ENCODE measurements at places on chromosomes 4 and X.

DNA sequence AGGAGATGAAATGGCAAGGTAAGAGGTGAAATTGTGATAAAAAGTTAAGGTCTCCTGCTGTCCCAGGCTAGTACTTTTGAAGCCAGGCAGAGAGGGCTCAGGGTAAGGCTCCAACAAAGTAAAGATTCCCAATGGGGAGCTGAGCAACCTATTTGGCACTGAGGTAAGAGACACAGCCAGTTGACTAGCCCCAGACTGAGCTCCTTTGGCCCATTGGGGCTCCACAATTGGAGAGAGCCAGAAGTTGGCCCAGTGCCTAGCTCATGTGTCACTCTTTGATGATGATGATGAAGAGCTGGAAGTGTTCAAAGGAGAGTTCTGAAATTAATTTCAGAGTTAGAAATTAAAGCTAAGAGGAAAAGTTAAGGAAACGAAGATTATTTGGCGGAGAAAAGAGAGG lies 94.6 kb downstream of the RLIM start:
- no peak for DNase-seq

DNA sequence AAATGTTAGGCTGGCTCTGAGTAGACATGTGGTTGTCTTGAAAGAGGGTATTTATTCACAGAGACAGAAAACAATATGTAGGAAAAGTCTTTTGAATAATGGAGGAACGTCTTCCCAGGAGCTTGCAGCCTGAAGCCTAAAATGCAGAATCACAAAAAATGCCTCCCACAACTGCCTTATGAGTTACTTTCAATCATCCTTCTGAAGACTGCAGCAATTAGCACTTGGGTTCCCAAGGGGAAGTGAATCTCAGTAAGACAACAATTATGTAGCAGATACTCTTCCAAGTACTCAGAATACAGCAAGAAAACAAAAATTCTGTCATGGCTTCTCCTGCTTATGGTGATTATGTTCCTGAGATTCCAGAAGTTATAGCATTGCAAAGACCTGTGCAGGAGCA lies 166.6 kb upstream of the TBL1X start:
- DNase-seq = no peak

DNA sequence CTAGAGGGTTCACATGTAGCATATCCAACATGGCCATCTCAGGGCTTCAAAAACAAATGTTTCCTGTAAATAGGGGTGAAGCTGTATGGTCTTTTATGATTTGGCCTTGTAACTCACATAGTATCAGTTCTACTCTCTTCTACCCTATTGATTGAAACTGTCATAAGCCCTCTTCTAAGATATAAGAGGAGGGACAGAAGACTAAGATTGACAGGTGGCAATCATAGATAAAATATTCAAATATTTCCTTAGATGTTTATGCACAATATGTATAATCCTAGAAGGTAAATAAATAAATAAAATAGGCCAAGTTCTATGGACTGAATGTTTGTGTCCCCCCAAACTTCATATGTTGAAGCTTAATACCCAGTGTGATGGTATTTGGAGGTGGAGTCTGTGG lies 6.9 kb upstream of the BEX3 start:
- DNase-seq = no peak

DNA sequence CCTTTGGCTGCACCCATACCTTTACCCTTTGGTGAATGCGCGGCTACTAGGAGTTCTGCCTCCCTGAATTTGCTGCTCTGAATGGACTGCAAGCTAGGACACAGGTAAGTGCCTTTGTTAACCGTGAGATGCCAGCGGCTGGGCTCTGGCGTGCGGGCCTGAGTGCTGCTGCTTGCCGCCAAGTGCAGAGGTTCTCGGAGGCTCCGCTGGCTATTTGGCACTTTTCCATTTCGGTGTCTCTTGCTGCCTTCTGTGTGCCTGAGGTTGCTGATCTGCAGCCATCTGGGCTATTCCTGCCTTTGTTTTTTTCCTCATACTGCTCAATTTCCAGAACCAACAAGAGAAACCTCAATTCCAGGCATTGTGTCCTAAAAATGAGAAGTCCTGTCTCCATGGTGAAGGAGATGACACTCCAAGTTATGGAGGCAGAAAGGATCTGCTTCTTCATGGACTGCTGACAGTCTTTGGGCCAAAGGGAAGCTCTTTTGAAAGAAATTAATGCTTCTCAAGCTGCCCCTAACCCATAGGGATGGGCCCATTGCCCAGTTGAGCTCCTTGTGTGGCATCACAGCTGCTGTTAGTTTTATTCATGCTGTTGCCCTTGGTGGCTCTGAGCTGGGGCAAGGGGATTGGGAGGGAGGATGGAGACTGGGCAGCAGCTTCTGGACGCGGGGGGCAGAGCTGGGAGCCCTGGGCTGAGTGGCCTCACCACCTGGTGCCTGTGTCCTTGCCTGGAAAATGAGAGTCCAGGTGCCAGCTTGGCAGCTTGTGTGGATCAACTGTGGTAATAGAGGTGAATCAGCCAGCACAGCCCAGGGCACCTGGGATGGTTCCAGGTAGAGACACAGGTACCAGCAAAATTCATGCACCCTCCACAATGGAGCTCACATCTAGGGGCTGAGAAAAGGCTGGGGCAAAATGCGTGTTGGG lies 3.8 kb upstream of the TBC1D14 start:
- no peak for DNase-seq

DNA sequence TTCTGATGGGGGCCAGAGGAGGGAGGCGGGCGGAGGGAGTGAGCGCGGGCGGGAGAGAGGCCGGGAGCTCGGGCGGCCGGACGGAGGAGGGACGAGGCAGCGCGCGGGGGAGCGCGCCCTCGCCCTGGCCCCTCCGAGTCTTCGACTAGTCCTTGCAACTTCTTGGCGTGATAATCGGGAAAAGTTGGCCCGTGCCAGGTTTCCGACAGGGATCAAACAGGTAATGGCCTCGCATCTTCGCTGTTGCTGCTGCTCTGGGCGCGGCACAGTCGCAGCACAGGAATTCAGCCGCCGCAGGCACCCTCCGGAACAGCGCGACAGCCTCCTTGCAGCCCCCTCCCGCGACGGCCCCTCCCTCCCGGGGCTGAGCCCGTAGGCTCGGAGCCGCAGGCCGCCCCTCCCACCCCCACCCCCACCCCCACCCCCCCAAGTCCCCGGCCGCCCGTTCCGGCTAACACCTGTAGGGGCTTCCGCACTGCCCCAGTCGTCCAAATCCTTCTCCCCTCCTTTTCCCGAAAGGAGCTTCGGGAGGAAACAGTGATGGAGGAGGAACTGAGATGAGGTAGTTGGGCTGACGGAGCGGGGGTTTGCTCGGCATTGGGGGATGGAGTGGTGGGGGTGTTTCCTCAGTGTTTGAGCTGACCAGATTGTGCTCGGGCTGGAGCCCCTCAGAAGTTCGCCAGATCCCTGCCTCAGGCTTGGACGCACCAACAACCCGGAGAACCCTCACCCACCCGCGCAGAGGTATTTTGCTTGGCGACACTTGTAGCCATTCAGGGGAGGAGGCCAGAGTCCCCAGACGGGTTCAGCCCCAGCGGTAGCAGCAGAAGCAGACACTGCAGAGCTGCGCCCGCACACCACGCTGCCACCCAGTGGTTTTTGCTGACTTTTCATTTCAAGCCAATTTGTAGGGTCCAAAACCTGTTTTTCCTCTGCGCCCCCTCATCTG lies at the start of gene FGF13:
TSS of gene FGF13 (minus strand) at position 319 of the 949 bp plus-strand sequence. CDS start 714 bp downstream, outside the sequence.
- no peak for DNase-seq

- DNase-seq = no peak
Observed at GRCh38 chr4:120557372-120557771, 365.2 kb downstream of the PRDM5 start.

GRCh38 chr4:64584981-64585557 lies 175.8 kb upstream of the TECRL start:
- DNase-seq = peak; percentile 26

GRCh38 chr4:8181844-8182243 lies 17.2 kb upstream of the SH3TC1 start:
- DNase-seq = no peak

DNA sequence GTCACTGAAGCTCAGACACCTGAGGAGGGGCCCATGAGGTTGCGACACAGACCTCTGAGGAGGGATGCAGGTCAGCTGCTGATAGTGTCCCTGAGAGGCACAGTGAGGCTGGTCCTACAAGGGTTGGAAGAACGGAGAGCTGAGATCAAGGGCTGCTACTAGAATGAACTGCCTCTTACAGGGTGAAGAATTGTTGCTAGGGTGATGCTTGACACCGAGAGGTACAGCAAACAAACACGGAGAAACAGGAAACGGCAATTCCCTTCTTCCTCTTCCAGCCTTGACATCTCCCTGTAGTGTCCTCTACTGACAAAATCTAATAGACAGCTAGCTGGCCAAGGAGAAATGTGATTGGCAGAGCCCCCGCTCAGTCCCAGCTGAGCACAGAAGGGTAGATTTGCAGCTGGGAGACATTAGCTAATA lies 11.8 kb upstream of the HPGDS start:
- DNase-seq = no peak

DNA sequence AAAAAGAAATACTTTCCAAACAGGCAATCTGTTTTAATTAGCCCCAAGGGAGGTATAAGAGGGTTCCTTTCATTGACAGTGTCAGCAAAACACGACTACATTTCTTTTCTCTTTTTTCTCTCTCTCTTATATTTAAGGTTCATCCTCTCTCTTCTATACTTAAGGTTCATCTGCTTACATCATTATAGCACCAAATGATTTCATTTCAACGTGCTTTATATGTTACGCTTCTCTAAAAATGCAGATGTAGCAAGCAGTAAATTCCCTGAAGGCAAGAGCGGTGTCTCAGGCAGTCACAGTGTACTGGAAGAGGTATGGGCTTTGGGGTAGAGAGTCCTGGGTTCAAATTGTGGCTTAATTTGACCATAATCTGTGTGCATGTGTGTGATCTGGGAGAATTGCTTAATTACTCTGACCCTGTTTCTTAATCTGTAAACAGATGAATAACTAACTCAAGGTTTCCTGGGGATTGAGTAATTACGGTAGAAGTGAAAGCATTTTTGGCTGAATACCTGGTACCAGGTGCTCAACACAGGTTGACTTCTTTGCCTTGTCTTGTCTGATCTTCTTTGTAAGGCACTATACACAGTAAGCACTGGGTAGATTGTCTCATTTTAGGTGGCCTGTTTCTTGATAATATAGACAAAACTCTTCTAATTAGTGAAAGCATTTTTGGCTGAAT lies 180.8 kb downstream of the SPRY1 start:
- no peak for DNase-seq

- DNase-seq = no peak
Observed at GRCh38 chrX:133847340-133847994, 137.9 kb downstream of the GPC3 start.

GRCh38 chr4:149293046-149293649 lies 522.5 kb downstream of the IQCM start:
- DNase-seq = no peak

DNA sequence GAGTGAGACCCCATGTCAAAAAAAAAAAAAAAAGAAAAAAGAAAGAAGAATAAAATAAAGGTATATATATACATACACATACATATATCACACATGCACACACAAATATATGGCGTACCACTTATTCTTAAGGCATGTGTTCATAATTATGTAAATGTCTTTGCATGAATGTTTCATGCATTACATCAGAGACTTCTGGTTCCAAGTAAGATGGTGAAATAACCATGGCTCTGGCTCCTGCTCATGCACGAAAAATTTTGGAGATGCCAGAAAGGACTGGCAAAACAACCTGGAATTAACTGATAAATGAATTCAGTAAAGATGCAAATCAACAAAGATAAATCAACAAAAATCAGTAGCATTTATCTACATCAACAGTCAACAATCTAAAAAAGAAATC lies 19.7 kb upstream of the FHIP1A start:
- no peak for DNase-seq

DNA sequence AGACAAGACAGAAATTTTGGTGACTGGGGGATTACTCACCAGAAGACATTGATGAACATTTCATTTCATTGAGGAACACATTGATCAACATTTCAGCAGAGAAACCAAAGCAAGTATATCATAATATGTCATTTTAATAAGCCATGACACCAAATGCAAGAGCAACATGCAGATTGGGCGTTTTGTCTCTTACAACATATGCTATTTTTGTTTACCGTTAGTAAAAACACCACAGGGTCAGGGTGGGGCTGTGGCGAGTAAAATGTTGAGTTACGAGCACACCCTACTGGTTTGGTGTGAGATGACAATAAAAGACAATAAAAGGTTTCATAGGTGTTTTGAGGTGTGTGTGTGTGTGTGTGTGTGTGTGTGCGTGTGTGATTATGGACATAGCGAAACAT lies 294.5 kb downstream of the PDGFC start:
- DNase-seq = no peak

GRCh38 chr4:33054656-33055196 lies 2334.6 kb downstream of the PCDH7 start:
- no peak for DNase-seq

DNA sequence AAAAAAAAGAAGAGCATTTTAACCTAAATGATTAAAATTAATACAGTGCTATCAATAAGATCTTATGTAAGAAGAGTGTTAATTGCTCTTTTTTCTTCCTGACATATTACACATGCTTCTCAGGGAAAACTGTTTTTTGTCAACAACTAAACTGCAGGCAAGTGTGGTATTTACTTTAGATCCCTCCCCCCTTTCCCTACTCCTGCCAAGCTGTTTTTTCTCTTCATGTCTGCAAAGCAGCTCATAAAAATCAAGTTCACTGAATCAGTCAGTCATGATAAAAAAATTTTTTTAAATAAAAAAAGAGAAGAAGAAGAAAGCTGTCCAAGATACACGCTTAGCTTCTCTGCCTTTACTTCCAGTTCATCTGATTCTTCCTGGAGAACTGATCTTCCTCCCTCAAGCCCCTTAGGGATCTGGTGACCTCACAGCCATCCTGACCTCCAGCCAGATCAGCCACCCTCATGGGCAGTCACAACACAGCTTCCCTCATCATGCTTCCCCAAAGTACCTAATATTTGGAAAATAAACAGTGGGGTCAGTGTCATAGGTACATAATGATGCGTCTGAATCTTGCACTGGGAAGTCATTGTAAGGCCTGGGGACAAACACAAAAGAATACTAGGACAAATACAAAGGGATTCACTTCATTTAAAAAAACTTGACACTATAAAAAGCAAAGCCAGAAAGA lies 87.0 kb downstream of the ZNF827 start:
- no peak for DNase-seq

GRCh38 chr4:82754513-82755165 lies 44.0 kb downstream of the SCD5 start:
- no peak for DNase-seq

- peak; percentile 0 for DNase-seq
Observed at GRCh38 chrX:14528629-14529289, 577 bp upstream of the GLRA2 start.

DNA sequence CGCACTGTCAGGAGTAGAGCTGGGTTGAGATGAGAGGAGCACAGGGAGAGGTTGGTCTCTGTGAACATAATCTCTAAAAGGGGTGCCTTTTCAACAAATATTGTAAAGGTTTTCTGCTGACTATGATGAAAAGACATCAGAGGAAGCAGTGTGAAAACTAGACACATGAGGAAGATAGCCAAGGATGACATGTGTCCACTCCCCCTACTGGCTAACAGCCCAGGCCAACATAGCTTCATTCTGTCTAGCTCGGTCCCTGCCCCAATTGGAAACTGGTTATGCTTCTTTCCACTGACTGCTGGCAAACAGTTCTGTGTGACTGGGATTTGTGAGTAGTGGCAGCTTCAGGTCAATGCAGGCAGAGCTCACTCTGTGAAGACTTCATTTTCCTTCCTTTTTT lies 115.4 kb upstream of the ESX1 start:
- no peak for DNase-seq

- no peak for DNase-seq
Observed at GRCh38 chr4:113433116-113433515, 328.4 kb downstream of the CAMK2D start.
